NCI-H774 (cell line): ENCODE measurements at places on chromosomes 16 and 17.

DNA sequence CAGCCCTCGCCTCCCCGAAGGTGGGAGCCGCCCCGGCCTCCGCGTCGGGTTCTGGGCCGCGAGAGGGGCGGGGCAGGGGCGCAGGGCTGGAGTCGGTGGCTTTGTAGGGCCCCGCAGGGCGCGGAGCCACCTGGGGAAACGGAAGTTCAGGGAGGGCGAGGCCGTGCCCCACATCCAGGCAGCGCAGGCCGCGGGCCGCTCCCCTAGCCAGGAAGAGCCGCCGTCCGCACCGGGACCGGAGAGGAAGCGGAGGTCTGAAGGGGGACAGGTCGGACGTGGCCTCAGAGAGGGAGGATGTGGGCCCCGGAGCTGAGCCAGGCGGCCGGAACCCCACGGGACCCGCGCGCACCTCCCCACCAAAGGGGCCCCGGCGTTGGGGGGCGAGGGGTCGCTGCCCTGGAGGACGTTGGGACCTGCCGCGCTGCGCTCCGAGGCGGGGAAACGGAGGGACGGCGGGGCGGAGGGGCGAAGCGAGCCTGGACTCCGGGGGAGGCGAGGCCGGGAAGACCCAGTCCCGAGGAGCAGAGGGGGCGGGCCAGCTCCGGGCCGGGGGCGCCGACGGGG is 482 bp upstream of the SLC16A3 start:
- DNase-seq, result no peak

DNA sequence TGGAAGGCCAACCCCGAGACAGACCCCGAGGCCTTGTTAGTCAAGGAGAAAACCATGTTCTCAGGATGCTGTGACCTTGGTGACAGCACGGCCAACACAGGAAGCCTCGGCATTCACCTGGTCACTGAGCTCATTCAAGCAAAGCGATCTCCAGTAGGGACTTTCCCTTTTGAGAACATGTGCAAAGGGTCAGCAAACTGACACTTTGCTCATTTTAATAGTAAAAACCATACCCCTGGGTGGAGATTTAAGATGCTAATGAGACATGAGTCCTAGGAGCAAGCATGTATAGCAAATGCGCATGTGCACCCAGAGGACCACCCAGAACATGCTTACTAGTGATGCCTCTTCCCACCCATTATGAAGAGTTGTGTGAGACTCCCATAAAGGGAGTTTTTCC is 5.7 kb upstream of the SULT1A2 start:
- no peak for DNase-seq

DNA sequence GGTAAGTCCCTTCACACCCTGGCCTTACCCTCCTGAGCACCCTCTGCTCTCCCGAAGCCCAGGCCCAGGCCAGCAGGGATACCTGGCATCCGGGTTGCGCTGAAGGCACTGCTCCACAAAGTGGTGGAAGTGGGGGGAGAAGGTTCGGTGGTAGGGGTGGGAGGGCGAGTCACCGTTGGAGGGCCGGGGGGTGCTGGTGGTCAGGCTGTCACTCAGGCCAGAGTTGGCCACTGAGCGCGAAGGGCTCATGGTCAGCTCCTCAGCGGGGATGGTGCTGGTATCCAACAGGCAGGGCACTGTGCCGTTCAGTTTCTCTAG is 4.3 kb upstream of the LIMD2 start:
- no peak for DNase-seq

DNA sequence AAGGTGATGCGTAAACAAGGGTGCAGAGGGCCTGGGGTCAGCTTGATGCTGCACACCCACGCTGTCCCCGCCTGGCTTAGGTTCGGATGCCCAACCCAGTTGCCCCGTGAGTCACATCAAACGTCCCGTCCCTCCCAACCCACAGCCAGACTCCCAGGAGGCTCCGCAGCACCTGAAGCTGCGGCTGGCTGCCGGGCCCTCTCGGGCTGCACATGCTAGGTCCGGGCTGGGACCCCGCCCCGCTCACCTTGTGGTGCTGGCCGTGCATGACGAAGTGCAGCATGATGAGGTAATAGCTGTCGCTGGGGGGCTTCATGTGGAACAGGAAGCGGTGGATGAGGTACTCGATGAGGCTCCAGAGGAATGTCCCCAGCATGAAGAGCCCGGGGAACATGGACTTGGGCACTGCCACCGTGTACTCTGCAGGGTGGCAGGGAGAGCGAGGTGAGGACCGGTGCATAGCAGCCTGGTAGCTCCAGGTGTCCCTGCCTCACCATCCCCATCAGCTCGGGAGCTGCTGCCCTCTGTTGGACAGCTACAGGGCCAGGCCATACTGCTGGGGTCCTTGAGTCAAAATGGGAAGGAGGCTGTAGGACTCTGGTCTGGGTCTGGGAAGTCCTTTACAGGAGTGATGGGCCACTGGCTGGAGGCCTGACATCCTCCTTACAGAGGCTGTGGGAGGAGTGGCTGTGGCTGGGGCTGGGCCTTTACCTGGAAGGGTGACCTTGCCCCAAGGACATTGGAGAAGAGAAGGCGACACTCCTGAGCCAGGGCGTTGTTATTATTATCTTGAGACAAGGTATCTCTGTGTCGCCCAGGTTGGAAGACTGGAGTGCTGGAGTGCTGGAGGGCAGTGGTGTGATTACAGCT is 18.3 kb upstream of the MLKL start:
- no peak for DNase-seq

GRCh38 chr17:61568219-61569072 is 22.6 kb downstream of the NACA2 start:
- no peak for DNase-seq

DNA sequence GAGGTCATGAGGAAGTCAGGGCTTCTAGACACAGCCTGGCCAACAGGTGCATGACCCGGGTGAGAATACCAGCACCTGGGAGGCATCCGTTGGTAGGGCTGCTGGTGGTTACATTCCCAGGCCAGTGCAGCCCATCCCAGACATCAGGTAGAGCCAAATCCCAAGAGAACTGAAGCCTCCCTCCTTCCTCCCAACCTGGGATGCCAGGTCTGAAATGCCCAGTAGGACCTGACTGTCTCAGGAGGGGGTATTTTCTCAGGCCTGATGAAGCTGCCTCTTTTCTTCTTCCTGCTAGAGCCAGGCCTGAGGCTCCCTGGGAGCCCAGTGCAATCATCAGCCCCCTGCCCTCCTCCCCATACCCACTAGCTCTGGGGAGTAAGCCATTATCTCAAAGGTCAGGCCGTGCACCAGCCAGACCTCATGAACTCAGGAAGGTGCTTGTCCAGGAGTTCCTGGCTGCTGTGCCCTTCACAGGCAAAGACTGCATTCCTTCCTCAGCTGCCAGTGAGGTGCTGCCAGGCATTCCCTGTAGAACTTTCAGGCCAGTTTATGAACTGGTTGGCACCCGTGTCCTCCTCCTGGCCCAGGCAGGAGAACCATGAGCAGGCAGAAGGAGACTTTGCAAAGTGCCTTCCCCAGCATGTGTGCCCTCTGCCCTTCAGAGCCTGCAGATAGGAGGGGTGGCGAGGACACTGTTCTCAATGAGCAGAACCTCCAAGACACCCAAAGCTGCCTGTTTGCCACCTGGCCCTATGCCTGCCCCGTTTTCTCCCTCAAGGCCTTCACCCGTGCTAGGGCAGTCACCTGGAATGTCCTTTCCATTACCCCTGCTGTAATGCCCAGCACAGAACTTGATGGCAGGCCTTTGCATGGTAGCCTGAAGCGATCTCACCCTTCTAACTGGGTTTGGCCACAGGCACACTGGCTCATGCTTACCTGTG is 7.6 kb downstream of the TBX2 start:
- no peak for DNase-seq

GRCh38 chr16:24729951-24730815 is 732 bp downstream of the TNRC6A start:
- DNase-seq, result no peak

GRCh38 chr16:10777356-10777755 is 33.7 kb downstream of the NUBP1 start:
- DNase-seq, result no peak

DNA sequence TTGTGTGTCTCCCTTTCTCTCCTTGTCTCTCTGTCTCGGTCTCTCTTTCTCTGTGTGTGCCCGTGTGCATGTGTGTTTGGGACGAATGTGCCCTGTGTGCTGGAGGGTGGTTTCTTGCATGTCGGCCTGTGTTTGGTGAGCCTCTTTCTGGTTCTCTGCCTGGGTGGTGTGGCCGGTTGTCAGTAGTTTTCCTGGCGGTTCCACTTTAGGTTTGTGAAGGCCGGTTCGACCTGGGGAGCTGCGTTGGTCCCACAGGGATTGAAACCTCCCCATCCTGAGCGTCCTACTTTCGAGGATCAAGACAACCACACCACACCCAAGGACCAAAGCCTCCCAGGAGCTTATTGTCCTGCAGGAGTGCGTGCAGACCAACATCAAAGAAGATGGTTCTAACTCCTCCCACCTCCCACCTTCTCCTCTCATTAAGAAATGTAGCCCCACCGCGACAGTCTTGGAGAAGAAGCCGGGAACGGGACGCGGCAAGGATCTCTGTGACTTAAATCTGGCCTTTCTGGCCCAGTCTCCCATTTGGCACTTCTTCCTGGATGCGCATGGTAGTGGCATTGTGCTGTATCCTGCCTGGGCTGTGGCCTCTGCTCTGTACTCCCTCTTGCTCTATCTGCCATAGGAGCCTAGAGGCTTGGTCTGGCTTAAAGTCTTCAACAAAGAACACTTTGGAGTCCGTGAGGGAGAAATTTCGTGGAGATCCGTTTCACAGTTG is 1685.0 kb downstream of the TP53TG3F start:
- DNase-seq, result no peak

GRCh38 chr17:33220036-33220435 is 73.1 kb downstream of the ASIC2 start:
- DNase-seq, result no peak

- no peak for DNase-seq
These were observed 3.6 kb downstream of the CDT1 start for GRCh38 chr16:88807142-88807625.

- DNase-seq, result no peak
These were observed 15.7 kb downstream of the CCDC43 start for GRCh38 chr17:44673893-44674292.

GRCh38 chr17:43418441-43419374 is 19.9 kb downstream of the ARL4D start:
- peak; percentile 90 for DNase-seq

GRCh38 chr16:67847064-67847861 is at the start of gene CENPT:
Gene CENPT, minus strand, starts transcription at chr16:67847693. Its CDS starts 13,834 bp downstream, at chr16:67833859.
- DNase-seq, result no peak

- DNase-seq, result no peak
These were observed 56.0 kb downstream of the HLF start for GRCh38 chr17:55320594-55321426.

- DNase-seq, result peak; percentile 37
These were observed at the start of gene MYO15B for GRCh38 chr17:75587675-75588595. Gene MYO15B, plus strand, starts transcription at chr17:75587800. Its CDS starts 258 bp downstream, at chr17:75588058.

DNA sequence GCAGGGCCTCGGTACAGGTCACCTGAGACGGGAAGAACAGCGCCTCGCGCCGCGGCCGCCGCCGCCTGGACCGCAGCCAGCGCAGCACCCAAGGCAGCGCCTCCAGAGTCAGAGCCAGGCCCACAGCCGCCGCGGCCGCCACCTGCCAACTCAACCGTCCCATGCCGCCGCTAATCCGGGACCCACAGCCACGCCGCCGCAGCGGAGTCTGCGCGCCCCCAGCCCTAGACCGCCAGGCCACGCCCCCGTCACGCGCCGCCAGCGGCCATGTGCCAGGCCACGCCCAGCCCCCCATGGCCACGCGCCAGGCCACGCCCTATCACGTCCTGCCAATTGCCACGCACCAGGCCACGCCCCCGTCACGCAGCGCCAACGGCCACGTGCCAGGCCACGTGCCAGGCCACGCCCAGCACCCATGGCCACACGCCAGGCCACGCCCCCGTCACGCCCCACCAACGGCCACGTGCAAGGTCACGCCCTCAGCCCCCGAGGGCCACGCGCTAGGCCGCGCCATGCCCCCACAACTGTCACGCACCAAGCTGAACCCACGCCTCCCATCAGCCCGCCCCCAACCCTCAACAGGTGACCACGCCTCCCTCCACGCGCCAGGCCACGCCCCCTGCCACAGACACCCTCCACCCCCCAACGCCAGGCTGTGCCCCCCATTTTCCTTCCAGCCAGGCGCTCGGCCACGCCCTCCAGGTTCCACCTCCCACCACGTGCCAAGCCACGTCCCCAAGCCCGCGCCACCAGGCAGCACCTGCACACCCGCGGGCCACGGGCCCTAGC is at the start of gene PLD6:
PLD6 (minus strand) TSS at position 210 of the 789 bp plus-strand sequence; CDS start at position 163, 47 bp downstream.
- peak; percentile 61 for DNase-seq

DNA sequence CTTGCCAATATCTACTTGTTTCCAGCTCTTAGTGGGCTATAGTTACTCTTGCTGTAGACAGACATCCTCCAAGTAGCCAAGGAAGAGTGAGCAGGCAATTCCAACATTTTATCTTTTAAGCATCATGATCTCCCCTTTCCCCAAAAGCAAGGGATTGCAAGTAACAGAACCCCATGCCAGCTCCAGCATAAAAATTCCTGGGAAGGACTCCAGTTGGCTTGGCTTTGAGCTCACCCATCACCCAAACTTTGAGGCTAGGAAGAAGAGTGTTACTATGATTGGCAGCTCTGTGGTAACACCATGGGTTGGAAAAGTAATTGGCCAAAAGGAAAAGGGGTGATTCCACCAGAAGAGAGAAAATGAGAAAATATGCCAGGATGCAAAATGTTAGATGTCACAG is 1086.4 kb upstream of the RBFOX1 start:
- no peak for DNase-seq

DNA sequence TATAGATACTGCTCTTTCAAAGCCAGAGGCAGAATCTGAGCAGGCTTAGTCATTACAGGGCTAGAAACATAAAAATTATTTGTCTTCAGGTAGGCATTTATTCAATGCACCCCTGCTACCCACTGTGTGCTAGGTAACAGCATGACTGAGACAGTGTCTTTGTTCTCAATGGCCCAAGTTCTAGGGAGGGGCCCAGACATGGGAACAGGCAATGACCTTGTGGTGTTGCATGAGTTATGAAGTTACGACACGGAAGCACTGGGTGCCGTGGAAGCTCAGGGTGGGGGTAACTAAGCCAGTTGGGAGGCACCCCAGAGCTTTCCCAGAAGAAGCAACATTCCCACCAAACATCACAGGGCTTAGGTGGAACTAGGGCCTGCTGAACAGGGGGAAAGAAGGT is 87.0 kb downstream of the CPPED1 start:
- no peak for DNase-seq

DNA sequence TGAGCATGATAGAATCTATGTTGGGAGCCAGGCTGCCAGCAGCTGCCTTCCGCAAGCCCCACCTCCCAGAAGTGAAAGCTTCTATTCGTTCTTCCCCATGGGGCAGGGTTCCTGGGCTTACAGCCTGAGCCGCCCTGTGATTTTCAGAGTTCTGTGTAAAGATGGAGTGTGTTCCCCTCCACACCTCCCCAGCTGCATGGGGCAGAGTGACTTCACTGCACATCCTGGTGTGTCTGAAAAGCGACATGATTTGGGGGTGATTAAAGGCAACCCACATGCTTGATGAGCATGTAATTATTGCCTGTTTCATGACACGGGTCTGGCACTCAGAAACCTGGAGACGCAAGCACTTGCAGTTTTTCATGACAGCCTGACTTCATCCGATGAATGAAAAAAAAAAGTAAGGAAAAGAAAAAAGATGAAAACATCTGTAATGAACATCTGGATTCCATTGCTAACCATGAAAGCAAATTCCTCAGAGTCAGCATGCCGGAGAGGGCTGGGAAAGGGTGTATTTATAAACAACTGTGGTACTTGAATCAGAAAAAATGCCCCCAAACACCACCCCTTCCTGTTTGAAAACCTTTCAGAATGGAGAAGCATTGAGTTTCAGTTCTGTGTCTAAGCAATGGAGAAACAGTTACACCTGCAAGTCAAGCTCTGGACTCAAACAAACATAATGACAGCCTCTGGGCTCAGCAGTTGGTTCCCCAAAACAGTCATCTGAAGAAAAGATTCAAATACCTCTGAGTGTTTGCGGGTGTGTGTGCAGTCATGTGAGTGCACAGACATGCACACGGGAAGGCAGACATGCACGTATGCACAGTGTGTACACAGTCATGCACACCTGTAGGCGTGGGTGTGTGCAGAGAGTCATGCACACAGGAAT is 266.0 kb downstream of the ENGASE start:
- DNase-seq, result no peak
